ENCODE measurements at places on chromosomes 12 and 14.

DNA sequence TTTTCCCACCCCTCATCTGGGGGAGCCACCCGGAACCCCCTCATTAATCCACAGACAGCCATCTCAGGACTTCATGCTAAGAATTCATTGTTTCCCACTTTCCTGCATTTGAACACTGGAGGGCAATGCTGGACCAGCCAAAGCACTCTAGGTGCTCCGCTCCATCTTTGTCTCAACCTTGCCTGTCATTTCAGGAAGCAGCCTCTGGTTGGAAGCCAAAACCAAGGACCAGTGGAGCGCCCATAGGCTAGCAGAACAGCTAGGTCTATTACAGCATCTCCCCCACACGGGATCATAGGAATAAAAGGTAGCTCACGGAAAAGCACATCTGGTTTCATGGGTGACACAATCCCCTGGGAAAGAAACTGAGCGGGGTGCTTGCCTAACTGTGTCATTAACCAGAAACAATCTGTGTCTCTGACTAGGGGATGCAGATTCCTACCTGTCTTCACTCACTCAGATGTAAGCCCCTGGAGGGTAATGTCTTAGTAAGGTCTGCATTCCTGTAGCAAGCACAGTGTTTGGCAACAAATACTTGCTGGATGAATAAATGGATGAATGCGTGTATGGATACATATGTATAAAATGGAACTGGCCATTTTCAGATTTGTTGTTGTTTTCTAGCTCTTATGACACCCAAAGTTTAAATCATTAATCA, 197.0 kb downstream of the DAD1 start:
- DNase-seq = peak; percentile 44

DNA sequence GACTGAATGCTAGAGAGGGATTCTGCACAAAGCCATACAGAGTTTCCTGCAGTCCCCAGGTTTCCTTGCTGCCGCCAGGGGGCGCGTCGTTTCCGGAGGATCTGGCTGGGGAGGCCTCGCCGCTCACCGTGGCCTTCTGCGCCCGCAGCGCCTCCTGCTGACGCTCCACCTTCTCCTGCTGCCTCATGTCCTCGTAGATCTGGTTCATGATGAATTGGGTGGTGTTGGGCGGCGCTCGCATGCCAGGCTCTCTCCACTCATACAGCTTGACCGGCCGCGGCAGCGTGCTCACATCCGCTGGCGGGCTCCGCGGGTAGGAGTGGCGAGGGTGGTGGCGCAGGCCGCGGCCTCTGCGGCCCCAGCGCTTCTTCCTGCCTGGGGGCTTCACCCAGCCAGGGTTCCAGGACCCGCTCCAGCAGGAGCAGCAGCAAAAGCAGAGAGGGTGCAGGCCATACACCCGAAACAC, 987 bp downstream of the CCER1 start:
- peak; percentile 40 for DNase-seq

- peak; percentile 38 for DNase-seq
Observed at GRCh38 chr14:45249856-45250575, 3.0 kb downstream of the MIS18BP1 start.

DNA sequence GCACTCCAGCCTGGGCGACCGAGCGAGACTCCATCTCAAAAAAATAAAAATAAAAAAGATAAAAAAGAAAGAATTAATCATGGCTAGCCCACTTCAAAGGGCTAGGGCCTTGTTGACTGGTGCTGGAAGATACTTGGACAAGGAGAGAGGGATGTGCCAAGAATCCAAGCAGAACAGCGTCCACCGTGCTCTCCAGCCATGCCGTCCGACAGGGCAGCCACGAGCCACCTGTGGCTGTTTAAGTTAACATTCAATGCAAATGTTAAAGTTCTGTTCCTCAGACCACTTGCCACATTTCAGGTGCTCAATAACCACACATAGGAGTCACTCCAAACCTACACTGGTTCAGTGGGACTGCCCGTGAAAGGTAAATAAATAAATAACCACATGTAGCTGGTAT, 21.4 kb downstream of the SLC6A13 start:
- no peak for DNase-seq

- DNase-seq = no peak
Observed at GRCh38 chr12:32486158-32486557, 86.8 kb downstream of the FGD4 start.

DNA sequence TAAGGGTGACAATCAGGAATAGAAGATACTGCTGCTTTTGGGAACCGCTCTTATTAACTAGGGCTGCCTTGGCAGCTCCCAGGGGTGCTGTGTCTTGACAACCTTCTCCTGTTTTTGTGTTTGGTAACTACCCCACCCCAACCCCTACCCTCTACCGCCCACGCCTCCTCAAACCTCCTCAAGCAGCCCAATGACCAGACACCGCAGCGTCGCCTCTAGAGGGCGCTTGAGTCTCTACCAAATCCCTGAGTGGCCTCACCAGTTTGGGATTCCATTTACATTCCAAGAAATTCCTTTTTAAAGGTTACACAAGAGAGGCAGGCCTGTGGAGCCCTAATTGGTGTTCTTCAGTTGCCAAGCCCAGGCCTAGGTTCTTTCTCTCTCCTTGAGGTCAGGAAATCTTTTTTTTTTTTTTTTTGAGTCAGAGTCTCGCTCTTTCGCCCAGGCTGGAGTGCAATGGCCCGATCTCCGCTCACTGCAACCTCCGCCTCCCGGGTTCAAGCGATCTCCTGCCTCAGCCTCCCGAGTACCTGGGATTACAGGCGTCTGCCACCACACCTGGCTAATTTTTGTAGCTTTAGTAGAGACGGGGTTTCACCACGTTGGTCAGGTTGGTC, 72.4 kb upstream of the USP44 start:
- DNase-seq = peak; percentile 53

- peak; percentile 51 for DNase-seq
Observed at GRCh38 chr14:101810897-101811621, 49.5 kb downstream of the PPP2R5C start.

DNA sequence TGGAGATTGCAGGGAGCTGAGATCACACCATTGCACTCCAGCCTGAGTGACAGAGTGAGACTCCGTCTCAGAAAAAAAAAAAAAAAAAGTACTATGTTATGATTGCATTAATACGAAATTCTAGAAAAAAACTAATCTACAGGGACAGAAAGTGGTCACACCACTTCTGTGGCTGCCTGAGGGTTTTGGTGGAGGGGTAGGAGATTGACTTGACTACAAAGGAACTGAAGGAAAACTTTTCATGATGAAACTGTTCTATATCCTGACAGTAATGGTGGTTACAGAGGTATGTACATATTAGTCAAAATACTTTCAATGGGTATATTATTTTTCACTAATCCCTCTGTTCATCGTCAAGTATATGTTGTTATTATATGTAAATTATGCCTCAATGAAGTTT, 42.1 kb downstream of the FOXN3 start:
- no peak for DNase-seq

Data from erythroblast (primary cell).